Right hindlimb (tissue), 1 donor: ENCODE measurements at places on chromosomes 5 and 9.
A peak's percentile ranks its signal among the peaks of the same experiment; 100 is the strongest.

GRCh38 chr9:136311051-136312008, 7.4 kb upstream of the CCDC187 start:
- DNase-seq, result no peak

DNA sequence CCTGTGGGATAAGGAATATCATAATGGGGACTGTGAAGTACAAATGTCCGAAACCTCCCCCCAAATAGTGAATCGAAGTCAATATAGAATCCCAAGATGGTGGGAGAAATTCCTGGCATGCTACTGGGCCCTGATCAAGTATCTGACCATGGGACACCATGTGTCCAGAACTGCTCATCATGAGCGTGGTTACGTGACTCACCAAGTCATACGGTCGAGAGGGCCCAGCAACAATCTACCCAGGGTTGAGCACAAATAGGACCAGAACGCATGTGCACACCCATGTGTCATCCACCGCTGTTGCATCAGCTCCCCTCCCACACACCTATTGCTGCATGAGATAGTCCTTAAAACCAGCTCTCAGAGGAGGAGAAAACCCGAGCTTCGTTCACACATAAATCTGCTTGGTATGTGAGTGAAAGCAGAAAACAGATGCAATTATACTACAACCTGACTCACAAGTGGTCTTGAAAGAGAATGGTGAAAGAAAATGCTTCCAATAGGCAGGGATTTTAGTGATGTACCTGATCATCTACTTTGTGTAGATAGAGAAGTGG, 353.2 kb downstream of the CWC27 start:
- no peak for DNase-seq

DNA sequence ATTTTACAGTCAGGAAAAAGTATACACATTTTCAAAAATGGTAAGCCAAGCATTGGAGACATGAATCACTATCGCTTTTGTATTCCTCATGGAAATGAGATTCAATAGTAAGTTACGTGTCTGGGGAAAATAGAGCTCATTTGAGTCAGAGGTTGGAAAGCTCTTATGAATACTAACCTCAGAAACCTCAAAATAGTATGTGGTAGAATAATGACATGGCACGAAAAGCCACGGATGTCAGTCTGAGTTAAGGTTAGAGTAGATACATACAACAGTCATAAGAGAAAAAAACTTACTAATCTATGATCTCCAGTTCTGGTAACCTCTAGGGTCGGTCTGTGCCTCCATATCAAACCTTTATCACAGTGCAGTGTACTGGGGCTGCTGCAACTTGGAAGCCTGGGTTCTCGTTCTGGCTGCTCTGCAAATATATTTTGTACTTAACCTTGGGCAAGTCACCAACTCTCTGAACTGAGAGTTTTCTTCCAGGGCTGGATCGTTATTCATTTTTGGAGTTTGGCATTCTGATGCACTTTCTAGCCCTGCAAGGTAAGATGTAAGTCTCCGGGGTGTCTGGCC, 31.8 kb downstream of the MAP1B start:
- DNase-seq, result peak; percentile 48

GRCh38 chr9:22036866-22037626, 27.9 kb upstream of the CDKN2B start:
- DNase-seq, result no peak

GRCh38 chr9:84775056-84775643, 105.6 kb downstream of the NTRK2 start:
- DNase-seq, result no peak

DNA sequence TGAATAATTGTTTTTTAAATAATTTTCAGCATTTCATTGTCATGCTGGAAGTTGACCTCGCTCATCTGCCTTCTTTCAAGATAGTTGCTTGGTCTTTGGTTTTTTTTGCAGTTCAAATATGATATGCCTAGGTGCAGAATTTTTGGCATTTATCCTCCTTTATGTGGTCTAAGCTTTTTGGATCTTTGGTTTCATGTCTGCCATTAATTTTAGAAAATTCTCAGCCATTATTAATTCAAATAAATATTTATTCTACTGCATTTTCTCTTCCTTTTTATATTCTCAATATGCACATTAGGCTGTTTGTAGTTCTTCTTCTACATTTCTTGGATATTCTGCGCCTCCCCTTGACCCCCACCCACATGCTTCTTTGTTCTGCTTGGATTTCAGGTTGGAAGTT, 63.6 kb downstream of the PHF2 start:
- no peak for DNase-seq

- DNase-seq, result no peak
Measured at GRCh38 chr9:120521101-120521500, 58.9 kb downstream of the CDK5RAP2 start.

DNA sequence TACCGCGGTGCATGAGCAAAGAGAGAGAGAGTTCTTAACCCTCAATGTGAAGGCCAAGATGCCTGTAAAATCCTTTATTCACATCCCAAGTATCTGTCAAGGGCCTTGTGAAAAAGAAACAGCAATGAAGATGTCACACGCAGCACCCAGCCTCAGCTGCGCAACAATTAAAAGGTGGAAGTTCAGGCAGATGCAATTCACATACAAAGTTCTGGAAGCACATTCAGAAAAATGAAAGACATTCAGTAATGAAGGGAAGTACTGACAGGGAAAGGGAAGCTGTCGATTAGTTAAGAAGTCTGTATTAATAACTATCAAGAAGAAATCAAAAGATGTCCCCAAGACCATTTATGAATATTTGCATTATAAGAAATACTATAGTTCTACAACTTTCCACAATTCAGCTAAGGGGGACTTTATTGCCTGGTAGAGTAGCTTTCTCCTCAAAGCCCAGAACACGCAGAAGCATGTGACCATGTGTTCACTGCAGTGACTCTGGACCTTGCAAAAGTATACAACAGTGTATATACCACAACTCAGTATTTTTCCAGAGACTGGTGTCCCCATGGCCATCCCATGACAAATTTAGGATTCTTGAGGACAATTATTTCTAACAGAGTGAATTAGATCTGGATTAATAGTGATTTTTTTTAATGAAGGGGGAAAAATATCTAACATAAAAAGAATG, 137.5 kb downstream of the CDK5RAP2 start:
- DNase-seq, result no peak

DNA sequence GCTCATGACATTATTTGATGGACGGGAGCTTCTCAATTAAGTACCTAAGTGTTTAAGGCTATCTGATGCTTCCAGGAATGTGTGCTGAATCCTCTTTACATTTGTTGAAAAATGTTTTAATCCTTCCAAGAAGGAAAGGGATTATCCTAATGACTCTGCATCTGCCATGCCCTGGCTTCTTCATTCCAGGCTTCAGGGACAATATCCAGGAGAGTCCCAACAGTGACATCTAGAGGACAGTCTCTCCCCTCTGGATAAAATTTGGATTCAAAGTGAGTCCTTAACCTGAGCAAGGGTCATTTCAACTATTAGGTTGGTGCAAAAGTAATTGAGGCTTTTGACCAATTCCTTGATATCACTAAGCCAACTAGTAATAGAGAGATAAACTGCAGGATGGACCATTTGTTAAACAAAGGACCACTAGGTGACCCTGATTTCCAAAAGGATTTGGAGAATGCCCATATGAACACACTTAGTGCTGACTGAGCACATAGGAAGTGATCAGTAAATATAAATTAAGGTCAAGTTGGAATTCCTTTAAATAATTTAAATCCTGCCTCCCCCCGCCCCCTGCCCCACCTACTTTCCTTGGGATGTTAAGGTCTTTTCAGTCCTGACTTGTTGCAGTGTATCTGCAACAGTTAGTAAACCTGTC, 19.1 kb downstream of the TNFSF8 start:
- no peak for DNase-seq

DNA sequence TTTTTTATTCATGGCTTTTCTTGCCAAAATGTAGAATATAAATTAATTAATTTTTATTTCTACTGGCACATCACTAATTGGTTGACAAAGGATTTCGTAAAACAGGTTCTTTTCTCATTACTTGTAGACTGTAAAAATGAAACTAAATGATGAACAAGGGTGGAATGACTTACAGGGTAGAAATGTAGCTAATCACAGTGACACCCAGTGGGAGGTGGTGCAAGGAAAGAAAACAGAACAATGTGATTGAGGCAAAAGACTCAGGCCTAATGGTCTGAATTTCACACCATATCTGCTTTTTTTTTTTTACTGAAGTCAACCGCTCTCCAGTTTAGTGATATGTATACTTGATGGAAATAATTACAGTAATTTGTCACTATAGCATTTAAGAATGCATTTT, 28.9 kb downstream of the GABRG2 start:
- no peak for DNase-seq

GRCh38 chr5:179827680-179828079, 7.0 kb downstream of the SQSTM1 start:
- DNase-seq, result no peak

GRCh38 chr5:133353741-133354140, 258.6 kb downstream of the FSTL4 start:
- DNase-seq, result no peak

DNA sequence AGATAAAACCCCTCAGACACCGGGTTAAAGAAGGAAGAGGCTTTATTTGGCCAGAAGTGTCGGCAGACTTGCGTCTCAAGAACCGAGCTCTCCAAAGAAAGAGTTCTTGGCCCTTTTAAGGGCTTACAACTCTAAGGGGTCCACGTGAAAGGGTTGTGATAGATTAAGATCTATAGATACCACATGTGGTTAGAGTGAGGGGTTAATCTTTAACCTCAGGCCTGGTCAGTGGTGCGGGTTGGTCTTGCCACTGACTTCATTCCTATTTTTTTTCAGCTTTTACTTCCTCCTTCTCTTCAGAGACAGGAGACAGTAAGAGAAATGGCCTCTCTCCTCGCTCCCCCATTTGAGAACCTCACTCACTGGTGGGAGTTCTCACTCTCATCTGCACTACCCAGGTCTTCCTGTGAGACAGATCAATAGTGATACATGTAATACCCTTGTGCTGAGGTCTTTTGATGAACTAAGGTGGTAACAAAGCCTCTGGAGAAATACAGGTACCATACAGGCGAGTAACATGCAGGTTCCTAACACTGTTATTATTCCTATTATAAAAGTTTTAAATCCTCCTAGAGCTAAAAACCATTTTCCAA, 52.4 kb upstream of the COX7C start:
- no peak for DNase-seq

- DNase-seq, result no peak
Measured at GRCh38 chr5:118777189-118777736, 211.1 kb downstream of the DTWD2 start.

GRCh38 chr5:40276426-40277102, 403.2 kb upstream of the PTGER4 start:
- DNase-seq, result no peak
